Uterus (tissue), 4 donors: ENCODE measurements at places on chromosomes 1 and 21.
A peak's percentile ranks its signal among the peaks of the same experiment; 100 is the strongest.

- DNase-seq = no peak
Observed at GRCh38 chr1:238239343-238239742, 348.6 kb upstream of the ZP4 start.

DNA sequence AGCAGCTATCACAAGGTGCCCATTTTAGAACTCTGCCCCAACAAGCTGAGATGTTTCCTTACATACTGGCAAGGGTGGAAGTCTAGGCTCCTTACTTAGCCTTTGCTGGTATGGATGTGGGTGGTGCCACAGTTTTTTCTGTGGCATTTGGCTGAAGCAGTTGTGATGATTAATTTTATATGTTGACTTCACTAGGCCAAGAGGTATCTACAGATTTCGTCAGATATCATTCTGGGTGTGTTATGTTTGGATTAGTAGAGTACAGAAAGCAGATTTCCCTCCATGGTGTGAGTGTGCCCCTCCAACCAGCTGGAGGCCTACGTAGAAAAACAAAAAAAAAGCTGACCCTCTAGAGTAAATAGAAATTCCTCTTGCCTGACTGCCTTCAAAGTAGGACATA is 317.0 kb downstream of the BARHL2 start:
- no peak for DNase-seq

DNA sequence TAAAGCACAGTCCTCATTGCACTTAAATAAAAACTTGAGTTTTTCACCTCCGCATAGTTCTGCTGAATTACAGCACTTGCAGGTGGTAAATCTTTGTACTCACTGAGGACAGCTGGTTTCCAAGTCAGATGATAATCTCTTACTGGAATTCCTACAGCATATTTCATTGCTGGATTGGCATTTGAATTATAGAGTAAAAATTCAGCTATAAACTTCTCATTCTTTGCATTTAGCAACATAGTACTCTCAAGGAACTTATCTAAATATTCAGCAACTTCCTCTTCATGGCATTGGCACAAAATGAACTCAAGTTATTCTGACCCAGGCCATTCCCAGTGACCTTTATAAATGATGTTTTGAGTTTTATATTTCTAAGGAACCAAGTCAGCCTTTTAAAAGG is 23.4 kb downstream of the GORAB start:
- no peak for DNase-seq

GRCh38 chr1:205942631-205943159 is 561 bp downstream of the SLC26A9 start:
- no peak for DNase-seq

DNA sequence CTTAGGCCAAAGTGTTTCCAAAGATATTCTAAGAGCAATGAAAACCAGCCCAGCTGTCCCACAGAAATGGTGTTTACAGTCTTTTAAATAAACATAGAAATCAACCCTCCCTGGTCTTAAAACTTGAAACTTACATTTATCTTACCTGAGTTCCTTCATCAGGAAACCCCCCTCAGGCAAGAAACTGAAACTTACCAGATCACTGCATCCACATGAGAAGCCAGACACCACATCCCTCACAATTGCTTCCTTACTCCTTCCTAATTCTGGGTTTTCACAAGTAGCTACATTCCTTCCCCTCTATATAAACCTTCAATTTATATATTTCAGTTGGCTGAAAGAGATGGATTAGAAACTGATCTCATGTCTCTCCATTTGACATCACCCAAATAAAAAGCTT is 563.0 kb upstream of the CHRM3 start:
- DNase-seq = no peak

GRCh38 chr1:241074507-241074906 is 282.5 kb downstream of the RGS7 start:
- DNase-seq = no peak

DNA sequence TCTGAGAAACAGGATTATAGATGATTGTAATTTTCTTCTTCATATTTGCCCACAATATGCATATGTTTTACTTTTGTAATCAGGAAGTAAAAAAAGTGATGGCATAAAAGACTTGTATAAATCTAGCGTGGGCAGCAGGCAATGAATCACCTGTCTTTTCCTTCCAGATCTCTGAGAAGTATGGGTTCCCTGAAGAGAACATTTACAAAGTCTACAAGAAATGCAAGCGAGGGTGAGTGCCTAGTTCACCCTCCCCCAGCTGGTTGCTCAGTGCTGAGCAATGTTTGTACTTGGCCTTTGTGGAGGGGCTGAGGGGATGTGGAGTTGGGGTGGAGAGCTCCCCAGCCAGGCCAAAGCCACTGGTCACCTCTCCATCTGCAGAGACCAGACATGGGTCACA is 30.7 kb downstream of the GRHL3 start:
- no peak for DNase-seq

- DNase-seq = no peak
Observed at GRCh38 chr1:199352351-199352750, 675.2 kb upstream of the NR5A2 start.

GRCh38 chr1:27994060-27994459 is 34.3 kb downstream of the XKR8 start:
- no peak for DNase-seq

DNA sequence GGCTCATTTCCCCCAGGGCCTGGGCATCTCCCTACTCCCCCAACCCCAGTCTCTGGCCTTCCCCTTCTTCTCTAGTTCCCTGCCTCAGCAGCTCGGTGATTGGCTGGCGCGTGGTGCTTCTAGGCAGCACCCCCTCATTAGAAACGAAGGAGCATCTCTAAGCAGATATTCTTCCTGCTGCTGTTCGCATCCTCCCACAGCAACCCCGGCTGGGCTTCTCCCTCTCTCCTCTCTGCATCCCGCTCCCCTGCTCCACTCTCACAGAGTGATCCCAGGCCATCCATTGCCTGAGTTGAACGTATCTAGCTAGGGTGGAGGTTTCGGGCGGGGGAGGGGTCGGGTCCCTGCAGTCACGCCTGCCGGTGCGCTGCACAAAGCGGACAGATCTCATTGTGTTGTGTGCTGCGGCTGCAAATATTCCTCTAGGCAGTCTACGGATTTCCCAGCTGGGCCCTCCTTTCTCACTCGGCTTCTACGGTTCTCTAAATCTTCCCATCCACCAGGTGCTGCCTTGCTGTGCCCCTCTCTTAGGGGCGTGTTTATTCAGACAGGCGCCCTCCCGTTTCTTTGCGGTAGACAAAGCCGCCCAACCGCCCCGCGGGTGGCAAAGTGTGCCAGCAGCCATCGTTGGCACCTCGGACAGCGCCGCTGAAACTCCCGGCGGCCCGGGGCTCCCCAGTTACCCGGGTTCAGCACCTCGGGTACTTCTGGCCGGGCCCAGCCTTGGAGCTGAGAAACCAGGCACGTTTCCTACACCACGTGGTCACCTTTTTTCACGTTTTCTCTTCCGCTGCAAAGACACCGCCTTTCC is 2.2 kb downstream of the CACNA1E start:
- no peak for DNase-seq

DNA sequence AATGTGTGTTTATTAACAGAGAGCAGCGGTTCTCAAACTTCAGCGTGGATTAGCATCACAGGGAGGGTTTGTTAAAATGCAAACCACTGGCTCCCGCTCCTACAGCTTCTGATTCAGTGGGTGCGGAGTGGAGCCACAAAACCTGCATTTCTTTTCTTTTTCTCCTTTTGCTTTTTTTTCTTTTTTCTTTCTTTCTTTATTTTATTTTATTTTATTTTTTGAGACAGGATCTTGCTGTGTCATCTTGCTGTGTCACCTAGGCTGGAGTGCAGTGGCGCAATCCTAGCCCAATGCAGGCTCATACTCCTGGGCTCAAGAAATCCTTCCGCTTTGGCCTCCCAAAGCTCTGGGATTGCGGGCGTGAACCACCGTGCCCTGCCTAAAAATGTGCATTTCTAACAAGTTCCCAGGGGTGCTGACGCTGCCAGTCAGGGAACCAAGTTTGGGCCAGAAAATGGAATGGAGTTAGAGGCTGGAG is 20.9 kb upstream of the SLC1A7 start:
- no peak for DNase-seq

GRCh38 chr1:24586970-24587820 is 31.3 kb downstream of the NCMAP start:
- no peak for DNase-seq

DNA sequence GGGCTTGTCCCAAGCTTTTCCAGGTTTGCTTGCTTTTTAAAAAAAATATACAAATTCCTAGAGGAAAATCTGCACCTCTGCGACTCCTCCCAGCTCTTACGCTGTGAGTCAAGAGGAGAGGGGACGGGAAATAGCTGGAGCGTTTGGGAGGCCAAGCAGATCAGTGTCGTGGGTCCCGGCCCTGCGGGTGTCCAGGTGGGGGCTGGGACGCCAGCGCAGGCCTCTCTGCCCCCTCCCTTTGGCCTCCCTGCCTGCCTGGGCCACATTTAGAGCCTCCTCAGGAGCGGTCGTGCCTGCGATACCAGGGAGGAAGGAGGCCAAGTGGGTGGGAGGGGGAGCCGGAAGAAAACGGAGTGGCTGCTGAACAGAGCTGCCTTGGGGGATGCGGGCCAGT is 9.0 kb downstream of the WNT4 start:
- no peak for DNase-seq

GRCh38 chr1:73033640-73034039 is 751.3 kb upstream of the NEGR1 start:
- no peak for DNase-seq

DNA sequence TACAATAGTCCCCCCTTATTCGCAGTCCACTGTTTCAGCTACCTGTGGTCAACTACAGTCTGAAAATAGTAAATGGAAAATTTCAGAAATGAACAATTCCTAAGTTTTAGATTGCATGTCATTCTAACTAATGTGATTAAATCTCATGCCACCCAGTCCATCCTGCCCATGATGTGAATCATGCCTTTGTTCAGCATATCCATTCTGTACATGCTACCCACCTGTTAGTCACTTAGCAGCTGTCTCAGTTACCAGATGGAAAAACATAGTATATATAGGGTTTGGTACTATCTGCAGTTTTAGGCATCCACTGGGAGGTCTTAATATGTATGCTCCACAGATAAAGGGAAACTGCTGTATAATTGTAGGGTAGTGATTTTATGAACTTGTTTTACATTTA is 16.6 kb upstream of the HAO2 start:
- no peak for DNase-seq

GRCh38 chr1:153919876-153920852 is 2.6 kb downstream of the GATAD2B start:
- no peak for DNase-seq

GRCh38 chr1:52166996-52167753 is 25.3 kb downstream of the ZFYVE9 start:
- DNase-seq = no peak

GRCh38 chr21:31923756-31924155 is 50.9 kb downstream of the HUNK start:
- no peak for DNase-seq

GRCh38 chr1:2492091-2492490 is 16.0 kb downstream of the PLCH2 start:
- no peak for DNase-seq

GRCh38 chr1:171901245-171901644 is 59.9 kb downstream of the DNM3 start:
- DNase-seq = no peak

GRCh38 chr1:230292689-230293389 is 133.3 kb downstream of the PGBD5 start:
- no peak for DNase-seq

GRCh38 chr1:8873506-8874229 is 4.8 kb downstream of the ENO1 start:
- DNase-seq = peak; percentile 68

- DNase-seq = peak; percentile 60
Observed at GRCh38 chr1:203665993-203666392, 39.4 kb downstream of the ATP2B4 start.

GRCh38 chr1:237894131-237894530 is 3.4 kb upstream of the ZP4 start:
- DNase-seq = no peak

DNA sequence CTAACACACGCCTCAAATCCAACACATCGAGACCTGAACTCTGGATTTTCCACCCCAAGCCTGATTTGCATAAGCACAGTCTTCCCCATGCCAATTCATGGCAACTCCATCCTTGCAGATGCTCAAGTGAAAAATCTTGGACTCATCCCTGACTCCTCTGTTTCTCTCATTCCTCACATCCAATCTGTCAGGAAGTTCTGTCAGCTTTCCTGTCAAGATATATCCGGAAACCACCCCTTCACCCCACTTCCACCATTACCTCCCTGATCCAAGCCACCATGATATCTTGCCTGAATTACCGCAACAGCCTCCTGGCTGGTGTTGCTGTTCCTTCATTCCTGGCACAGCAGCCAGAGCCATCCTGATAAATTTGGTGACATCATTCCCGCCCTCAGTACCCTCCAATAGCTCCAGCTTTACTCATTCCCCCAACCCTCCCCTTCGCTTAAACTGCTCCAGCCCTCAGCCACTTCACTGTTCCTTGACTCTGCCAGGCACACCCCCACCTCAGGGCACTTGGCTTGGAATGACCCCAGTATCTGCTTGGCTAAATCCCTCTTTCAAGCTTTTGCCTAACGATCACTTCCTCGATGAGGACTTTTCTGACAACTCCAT is 17.4 kb downstream of the TCEA3 start:
- DNase-seq = no peak

- DNase-seq = no peak
Observed at GRCh38 chr1:76944942-76945341, 77.7 kb downstream of the ST6GALNAC5 start.

GRCh38 chr21:40646651-40647050 is 200.3 kb downstream of the DSCAM start:
- DNase-seq = no peak

GRCh38 chr1:61120246-61120840 is 38.0 kb downstream of the NFIA start:
- DNase-seq = no peak

GRCh38 chr1:202625416-202626360 is 84.6 kb downstream of the SYT2 start:
- peak; percentile 75 for DNase-seq

DNA sequence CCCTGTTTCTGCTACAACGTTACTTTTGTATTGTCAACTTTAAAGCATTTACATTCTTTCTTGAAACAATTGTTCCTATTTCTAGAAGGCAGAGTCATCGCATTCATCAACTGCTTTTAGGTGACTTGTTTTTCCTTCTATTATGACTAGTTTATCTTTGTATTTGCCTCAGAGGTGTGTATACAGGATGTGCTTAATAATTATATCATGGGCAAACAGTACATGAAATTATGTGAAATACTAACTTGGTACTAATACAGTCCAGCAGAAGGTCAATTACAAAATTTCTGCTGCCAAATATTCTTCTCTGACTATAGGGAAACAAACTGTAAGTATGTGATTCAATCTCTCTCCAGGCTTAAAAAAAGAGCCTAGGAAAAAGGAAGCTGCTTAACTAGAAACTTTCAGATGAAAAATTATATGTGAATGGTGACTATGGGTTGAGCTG is 101.6 kb downstream of the C4BPA start:
- no peak for DNase-seq
